ENCODE measurements at places on chromosomes 12 and 14. TPM values are rescaled to one million over a fixed set of nuclear protein-coding genes. Genes with fewer than 3 reads are reported as not detected.

GRCh38 chr12:21800011-21800410 is 25.5 kb upstream of the KCNJ8 start:
- DNase-seq = no peak

DNA sequence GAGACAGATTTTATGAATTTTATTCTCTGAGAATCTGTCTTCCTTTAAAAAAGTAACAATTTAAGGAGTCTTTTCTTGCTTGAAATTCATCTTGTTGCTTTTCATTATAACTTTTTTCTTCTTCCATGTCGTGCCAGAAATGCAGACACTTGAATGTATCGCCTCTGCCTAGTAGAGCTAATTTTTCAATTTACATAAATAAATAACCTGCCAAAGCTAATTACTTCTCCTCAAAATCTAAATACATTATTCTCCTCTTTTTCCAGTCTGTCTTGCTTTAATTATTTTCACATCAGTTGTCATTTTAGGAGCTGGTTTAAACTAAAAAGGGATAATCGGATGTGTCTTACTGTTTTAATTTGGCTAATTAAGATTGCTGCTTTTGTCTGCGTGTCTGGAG is 711.1 kb upstream of the SEL1L start:
- no peak for DNase-seq

The NPFF gene
- total RNA-seq = not detected

DNA sequence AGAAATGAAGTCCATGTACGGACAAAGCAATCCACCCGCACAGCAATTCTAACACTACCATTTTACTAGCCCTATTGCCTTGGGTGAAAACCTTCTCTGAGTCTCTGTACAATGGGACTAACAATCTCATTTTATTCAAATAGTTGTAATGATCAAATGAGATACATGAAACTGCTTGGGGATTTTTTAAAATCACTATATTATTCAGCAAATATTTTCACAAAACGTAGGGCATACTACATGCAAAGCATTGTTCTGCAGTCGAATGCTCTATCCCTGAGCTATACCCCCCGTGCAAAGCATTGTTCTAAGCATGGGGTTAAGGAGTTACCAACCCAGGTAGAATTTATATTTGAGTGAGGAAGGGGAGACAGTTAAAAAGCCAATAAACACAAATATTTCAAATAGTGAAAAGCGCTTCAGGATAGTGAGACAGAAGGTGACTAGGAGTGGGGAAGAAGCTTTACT is 554 bp upstream of the ATF7 start:
- peak; percentile 52 for DNase-seq

- DNase-seq = no peak
These were observed 372.5 kb downstream of the ZFP36L1 start for GRCh38 chr14:68420350-68420749.
